ENCODE measurements at places on chromosomes 7 and 10. TPM values are rescaled to one million over a fixed set of nuclear protein-coding genes. Genes with fewer than 3 reads are reported as not detected.

DNA sequence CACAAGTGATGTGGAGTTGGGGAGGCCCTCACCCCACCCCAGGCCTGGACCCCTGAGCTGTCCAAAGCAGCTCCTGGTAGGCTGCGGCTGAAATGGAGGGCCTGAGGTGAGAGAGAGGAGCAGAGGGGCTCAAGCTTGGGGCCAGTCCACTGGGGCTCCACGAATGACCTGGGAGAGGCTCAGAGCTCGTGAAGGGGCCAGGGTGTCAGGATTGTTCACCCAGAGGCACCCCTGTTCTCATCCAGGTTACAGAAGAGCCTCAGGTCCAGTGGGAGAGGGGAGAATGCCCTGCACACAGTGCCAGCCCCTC is 102.2 kb upstream of the RET start:
- no peak for DNase-seq

DNA sequence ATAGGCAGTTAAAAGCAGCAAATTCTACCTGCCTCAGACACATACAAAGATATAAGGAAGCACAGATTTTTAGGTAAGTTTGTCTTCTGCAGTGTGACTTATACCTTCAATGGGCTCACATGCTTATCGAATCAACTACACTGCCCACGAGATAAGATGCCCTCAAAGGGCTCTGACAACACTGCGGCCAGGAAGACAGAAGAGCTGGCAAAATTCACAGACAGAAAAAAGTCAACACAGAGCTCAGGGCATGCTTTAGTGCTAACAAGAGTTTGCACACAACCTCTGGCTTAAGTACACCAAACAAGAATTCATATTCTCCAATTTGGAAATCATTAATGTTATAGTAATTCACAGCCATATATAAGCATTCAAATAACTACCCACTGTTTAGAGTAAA is 62.3 kb downstream of the LARP4B start:
- DNase-seq = no peak

- no peak for DNase-seq
These were observed 48.6 kb upstream of the NOBOX start for GRCh38 chr7:144452064-144452463.

DNA sequence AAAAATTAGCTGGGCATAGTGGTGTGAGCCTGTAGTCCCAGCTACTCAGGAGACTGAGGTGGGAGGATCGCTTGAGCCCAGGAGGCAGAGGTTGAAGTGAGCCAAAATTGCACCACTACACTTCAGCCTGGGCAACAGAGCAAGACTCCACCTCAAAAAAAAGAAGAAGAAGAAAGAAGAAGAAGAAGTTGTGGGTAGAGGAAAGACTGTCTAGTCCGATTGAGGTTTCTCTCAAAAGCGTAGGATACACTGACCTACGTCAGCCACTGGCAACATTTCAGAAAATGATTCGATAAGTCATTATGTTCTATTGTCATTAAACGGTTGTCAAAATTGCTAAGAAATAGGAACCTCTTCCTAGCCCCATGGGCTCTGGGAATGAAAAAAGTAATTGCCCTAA is 22.3 kb upstream of the RHBDD2 start:
- no peak for DNase-seq

The AKR1C3 gene
- total RNA-seq = 2.4 TPM

The MYO3A gene
- total RNA-seq = 4.1 TPM

- DNase-seq = no peak
These were observed 6.1 kb downstream of the DOCK1 start for GRCh38 chr10:126911301-126911700.

The PON1 gene
- not detected for total RNA-seq

The ETV1 gene
- 43.2 TPM for total RNA-seq

DNA sequence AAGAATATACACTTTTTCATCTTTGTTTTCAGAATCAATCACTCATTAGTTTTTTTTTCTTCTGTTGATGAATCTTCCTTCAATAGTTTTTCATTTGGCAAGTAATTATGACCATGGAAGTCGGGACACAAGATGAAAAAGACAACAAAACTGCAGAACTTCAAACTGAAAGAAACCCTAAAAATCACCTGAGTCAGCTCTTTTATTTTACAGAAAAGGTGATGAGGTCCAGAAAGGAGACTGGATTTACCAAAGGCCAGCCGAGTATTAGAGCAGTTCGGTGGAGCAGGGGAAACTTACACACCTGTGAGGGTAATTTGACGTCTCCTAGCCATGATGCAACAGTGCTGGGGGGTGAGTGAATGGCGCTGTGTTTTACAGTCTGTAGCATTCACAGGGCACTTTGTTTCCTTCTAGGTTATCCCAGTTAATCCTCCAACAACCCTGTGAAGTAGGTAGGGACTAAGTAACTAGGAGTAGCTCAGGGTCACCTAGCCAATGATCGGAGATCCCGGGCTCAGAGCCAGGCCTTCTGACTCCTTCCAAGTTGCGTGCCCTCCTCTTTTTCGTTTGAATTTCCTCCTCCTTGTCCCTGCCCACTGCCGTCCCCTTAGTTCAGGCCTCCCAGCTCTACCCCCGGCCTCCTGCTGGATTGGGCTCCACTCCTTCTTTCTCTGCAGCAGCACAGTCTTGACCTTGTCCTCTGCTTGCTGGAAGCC is 14.0 kb downstream of the RBM20 start:
- no peak for DNase-seq

- DNase-seq = no peak
These were observed 6.5 kb downstream of the STAM start for GRCh38 chr10:17650416-17650815.

DNA sequence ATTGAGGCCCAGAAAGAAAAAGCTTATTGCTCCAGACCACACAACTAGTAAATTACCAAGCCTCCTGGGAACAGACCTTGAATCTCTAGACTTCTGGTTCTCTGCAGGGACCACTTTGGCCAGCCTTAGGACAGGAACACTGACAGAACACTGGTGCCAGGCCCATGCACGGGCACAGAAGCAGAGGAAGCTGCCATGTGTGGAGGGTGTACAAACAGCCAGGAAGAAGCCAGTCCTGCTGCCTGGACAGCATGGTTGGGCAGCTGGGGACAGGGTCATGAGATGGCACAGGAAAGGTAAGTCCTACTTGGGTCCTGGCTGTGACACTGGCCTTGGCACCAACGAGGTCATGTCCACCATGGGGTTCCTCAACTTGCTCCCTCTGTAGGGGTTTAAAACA is 19.2 kb downstream of the MMRN2 start:
- DNase-seq = no peak

GRCh38 chr7:73726083-73726466 is 6.6 kb upstream of the STX1A start:
- no peak for DNase-seq

The OR2A1 gene
- not detected for total RNA-seq

- no peak for DNase-seq
These were observed 44.1 kb upstream of the GDF10 start for GRCh38 chr10:47255866-47256265.

- DNase-seq = no peak
These were observed 155.3 kb upstream of the FRMD4A start for GRCh38 chr10:14485986-14486385.

DNA sequence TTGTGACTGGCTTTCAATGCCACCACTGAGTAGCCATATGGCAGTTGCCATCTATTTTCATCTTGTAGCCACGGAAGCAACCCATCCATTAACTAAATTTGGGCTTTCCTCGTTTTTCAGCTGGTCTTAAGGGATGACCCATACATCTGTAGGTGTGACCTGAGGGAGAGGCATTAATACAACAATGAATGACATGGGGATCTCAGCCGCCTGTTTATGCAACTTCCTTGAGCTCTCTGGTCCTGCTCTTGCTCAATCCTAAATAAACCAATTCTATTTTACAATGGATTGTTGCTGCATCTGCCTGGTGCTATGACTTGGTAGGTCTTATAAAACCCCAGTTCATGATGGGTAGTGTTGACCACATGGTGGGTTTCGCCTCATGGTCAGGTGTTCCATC is 21.9 kb upstream of the ADAM22 start:
- DNase-seq = no peak

DNA sequence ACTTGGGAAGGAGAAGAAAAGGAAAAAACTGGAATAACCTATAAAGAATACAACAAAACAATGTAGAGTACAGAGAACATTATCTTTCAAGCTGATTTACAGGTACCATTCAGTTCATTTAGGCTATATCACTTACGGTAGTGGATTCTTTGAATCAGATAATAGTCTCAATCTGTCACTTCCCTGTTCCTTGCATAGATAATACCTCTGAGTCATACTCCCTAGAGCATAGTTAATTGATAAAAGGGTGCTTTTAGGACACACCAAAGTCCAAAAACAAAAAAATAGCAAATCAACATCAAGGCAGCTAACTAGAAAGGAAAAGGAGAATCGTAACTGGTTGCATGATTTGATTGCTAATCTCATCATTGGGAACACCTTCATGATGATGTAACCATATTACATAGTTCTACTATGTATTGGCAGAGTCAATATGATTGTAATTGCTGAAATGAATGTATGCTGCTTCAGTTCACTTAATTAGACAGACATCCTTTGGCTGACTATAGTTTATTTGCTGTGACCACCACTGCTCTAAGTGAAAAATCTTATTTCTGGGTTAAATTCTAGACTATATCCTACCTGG is 844.4 kb downstream of the GATA3 start:
- DNase-seq = no peak

DNA sequence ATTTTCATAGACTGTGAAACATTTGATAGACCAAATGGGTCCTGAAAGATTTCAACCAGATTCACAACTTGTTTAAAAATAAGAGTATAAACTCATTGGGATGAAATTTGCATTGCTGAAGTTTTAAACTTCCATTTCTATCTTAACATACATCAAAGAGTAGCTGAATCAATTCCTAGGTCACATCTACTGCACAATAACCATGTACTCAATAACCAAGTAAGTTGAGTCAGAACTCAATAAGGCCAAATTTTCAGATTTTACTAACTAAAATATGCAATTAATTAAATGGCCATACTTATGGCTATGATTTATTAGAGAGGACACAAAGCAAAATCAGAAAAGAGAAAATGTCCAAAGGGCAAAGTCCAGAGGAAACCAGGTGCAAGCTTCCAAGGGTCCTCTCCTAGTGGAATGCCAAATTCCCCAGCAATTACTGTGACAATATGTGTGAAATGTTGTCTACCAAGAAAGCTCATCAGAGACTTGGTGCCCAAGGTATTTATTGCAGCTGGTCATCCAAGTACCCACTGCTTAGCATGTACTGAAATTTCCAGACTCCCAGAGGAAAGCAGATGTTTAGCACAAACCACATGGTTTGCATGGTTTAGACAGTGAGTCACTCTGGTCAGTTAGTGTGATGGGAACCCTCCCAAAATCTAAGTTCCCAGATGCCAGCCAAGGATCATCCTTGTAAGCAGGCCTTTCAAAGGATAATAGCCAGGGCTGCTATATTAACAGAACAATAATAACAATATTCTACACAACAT is 238.9 kb downstream of the IPMK start:
- no peak for DNase-seq

- no peak for DNase-seq
These were observed 53.5 kb downstream of the SCIN start for GRCh38 chr7:12623885-12624498.

DNA sequence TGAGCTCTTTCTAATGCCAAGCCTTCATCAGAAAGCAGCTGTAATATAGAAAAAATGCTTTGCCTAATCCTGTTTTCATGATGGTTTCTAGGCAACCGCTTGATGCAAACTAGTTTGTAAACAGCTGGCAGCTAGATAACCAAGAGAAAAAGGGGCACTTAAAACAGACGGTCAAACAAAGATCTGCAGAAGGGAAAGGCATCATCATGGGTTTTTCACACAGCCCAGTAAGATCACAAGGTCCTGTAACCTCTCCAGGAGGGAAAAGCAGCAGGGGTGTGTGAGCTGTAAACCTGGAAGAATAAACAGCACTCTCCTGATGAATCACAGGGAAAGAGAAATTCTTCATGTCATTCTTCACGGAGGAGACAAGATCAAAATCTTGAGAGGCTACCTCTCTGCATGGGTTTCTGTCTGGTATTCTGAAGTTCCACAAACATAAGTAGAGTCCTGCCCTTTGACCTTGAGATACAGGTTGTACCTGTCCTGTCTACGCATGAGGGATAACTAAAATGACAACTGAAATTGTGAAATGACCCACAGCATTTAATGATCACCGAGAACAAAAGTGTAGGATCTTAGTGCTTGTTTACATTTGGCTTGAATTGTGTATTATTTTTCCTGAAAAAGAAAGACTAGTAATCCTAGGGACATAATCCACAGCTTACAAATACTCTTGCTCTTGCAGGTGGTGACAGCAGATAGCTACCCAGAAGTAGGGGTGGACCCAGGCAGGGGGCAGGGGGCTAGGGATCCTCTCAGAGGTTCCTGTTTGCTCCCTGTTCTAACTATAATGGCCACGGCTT is 48.0 kb downstream of the CREB3L2 start:
- no peak for DNase-seq

GRCh38 chr7:2823130-2823529 is 21.0 kb downstream of the GNA12 start:
- no peak for DNase-seq

DNA sequence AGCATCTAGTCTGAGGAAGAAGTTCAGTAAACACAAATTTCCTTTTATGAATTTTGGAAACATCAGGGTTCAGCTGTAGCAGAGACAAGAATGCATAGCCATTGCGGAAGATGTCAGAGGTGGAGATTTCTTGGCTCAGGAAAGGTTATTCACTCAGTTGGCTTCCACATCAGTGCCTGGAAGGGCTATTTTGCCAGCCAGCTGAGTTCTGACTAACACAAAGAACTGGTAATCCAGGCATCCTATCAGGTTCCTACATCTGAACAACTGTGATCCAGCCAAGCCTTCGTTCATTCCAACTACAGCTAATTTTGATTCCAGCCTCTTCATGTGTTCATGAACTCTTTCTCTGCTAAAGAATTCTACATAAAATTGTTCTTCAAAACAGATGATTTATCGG is 965.6 kb downstream of the XPNPEP1 start:
- DNase-seq = no peak

The SDHAF3 gene
- 8.6 TPM for total RNA-seq

- DNase-seq = no peak
These were observed 293.9 kb downstream of the CCDC3 start for GRCh38 chr10:12707461-12708185.

The CCL26 gene
- total RNA-seq = not detected

The DKK1 gene
- total RNA-seq = 6.5 TPM

GRCh38 chr7:10239695-10240345 is 733.9 kb upstream of the PHF14 start:
- no peak for DNase-seq

DNA sequence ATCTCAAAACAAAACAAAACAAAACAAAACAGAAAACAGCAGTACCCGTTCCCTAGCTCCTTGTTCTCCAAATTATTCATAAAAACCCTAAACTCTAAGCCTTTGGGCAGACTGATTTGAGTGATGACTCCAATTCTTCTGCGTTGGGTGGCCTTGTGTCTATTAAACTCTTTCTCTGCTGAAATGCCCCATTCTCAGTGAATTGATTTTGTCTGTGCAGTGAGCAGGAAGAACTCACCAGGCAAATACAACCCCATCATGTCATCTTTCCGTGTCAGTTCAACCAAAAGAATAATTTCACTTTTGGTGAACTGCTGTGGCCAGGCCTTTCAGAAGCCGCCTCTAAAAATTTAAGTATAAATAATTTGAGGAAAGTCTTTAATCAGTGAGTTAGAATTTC is 18.5 kb upstream of the TSPAN13 start:
- no peak for DNase-seq

The ADRB1 gene
- total RNA-seq = 3.3 TPM
